ENCODE measurements at places on chromosomes 2 and 18. TPM values are rescaled to one million over a fixed set of nuclear protein-coding genes. Genes with fewer than 3 reads are reported as not detected.

Gene TRABD2A
- 0.65 TPM for total RNA-seq

DNA sequence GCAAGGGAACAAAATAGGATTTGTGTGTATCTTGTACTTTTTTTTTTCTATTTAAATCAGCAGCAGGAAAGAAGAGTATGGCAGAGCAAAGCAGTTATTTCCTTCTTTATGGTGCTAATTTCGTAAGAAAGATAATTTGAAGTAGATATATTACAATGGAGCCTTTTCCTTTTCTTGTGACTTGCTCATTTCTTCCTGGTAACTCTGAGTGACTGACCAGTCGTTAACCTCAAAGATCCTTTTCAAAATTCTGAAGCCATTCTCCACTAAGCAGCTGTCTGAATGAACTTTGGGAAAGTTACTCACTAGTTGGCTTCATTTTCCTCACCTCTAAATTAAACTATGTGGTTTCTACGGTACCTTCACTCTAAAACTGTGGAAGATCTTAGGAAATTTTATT is 24.6 kb downstream of the AFTPH start:
- no peak for ATAC-seq

GRCh38 chr2:240513549-240514287 is 44.1 kb downstream of the ANKMY1 start:
- ATAC-seq = peak; percentile 93

DNA sequence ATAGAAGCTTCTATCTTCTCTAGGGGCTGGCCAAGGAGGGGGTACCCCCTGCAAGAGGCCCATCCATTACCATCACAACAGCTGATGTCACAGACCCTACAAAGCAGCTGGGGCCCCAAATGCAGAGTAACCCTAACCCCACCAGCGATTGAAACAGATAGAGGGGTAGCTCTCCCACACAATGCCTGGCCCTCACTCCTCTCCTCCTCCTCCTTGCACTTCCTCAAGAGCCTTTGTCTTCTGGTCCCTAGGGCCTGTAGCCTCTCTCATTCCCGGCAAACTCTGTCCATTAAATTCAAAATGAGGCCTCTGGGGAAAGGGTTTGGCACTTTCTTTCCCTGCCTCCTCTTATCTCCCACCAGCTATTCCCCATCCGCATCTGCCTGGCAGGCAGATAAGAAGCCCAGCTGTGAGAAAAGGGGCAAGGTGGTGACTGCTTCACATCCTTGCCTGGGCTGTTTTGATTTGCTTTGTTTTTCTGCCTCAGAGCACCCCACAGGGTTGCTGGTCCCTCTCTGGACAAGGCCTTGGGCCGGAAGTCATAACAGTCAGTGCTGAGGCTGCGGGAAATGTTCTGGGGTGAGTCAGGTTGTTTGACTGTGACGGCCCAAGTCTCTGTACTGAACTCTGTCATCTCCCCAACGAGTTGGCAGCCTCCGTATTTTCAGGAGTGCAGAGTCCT is 26.1 kb upstream of the CYP26B1 start:
- peak; percentile 38 for ATAC-seq
